ENCODE measurements at places on chromosomes 16 and 17. TPM values are rescaled to one million over a fixed set of nuclear protein-coding genes. Genes with fewer than 3 reads are reported as not detected.

GRCh38 chr16:9596788-9597187 lies 505.3 kb downstream of the HAPSTR1 start:
- H3K36me3 ChIP-seq, result no peaks in the 10 kb centered on the region
- no peaks in the 10 kb centered on the region for H3K4me1 ChIP-seq
- H3K27me3 ChIP-seq, result no peaks in the 10 kb centered on the region
- H3K4me3 ChIP-seq, result no peak overlapping the region

Gene CASKIN2
- total RNA-seq, result 35.8 TPM

- peaks cover 6% of the 10 kb centered on the region for H3K4me1 ChIP-seq
- no peaks in the 10 kb centered on the region for H3K27me3 ChIP-seq
- H3K36me3 ChIP-seq, result no peaks in the 10 kb centered on the region
- no peak for DNase-seq
Measured at GRCh38 chr17:39277110-39277509, 51.4 kb upstream of the STAC2 start.

GRCh38 chr17:16446338-16446983 lies 31.1 kb downstream of the TRPV2 start:
- DNase-seq, result no peak
- no peaks in the 10 kb centered on the region for H3K4me1 ChIP-seq
- no peaks in the 10 kb centered on the region for H3K27me3 ChIP-seq
- H3K36me3 ChIP-seq, result peaks cover 3% of the 10 kb centered on the region
- no peak overlapping the region for H3K4me3 ChIP-seq
- no peak overlapping the region for H3K27ac ChIP-seq

Gene MYO15A
- 0.32 TPM for total RNA-seq

DNA sequence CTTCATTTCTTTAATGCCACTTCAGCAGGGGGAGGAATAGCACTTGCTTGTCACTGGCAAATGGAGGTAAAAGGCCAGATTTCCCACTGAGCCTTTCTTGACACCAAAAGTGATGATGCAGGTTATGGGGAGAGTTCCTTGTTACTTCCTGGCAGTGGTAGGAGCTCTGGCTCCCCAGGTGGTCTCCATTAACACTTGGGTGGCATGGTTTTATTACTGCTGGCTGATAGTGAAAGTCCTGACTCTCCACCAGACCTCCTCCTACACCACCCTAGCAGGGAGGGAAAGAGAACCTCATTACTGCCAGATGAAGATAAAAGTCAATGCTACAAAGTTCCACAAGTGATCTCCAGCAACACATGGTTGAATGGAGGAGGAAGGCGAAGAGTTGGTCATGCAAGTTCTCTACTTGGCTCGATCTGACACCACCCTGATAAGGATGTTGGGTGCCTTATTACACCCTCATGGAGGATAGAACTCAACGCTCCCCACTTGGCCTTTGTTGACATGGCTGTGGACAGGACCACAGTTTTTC lies 152.7 kb upstream of the GNAO1 start:
- H3K4me1 ChIP-seq, result no peaks in the 10 kb centered on the region
- H3K27me3 ChIP-seq, result no peaks in the 10 kb centered on the region
- no peak overlapping the region for H3K27ac ChIP-seq
- DNase-seq, result no peak
- H3K4me3 ChIP-seq, result no peak overlapping the region

Measured in prostate gland (tissue), 2 donors.